ENCODE measurements at places on chromosomes 1 and 21.

- DNase-seq = no peak
Measured at GRCh38 chr1:967466-968343, 1.4 kb downstream of the PLEKHN1 start.

- DNase-seq = no peak
Measured at GRCh38 chr1:2224170-2224584, 3.9 kb upstream of the SKI start.

DNA sequence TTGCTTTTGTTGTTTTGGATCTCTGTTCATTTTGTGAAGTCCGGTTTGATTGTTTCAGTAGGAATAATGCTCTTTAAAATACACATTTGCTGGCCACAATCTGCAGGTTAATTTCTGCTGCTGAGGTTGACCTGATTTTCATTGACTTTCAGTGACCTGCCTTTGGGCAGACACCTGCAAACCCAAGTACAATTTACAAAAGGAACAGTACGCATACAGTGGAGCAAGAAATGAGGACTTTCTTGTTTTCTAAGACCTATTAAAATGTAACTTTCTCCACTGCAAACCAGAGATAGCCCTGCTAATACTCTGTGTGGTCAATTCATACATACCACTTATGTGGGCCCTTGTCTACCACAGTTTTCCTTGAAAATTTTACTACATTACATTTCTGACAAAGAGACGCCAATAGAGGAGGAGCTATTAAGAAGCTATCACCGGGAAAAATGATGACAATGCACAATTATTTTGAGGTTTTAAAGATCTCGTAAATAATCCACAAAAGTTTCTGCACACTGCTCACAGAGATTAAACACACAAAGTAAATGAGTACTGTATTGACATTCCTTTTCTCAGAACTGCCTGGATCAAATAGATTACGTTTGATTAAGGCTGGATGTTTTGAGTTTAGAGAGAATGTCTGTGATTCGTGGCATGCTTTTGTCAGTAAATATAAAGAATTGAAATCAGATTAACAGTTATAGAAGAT lies 141.9 kb downstream of the SDCCAG8 start:
- DNase-seq = no peak

DNA sequence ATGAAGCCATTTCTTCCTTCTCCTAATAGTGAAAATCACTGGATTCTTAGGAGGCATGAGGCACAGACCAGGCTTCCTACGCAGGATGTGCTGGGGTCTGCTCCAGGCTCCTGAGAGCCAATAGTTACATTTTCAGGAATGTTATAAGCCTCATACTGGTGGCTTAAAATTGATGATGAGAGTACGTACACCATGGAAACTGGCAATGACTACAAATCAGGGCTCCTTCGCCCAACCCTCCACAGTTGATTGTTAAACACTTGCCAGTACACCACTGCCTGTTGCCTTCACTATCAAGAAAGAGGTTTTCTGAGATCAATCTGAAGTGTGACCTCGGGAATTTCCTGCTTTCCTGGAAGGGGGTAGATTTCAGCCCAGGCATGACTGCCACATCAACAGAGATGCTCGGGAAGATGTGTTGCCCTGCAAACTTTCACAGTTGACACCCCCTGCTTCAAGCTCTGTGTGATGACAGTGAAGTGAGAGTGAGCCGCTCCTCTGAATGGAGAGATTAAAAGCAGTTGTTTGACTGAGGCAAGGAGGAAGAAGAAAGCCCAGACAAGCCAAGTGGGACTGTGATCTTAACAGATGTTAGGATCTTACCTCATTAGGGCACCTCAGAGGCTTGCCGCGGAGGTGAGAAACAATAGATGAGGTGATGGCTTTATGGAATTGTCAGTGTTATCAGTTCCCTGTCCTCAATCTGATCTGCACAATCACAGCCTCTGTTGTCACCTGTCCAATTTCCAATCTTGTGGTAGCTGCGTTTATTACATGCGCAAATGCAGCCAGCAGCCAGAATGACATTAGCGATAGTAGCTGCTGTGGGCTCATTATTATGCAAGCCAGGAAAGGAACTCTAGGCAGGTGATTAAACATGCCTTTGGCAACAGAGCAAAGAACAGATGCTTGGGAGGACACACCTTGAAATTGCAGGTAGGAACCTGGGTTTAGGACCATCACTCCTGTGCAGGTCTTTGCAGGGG lies 277.3 kb downstream of the KAZN start:
- no peak for DNase-seq

DNA sequence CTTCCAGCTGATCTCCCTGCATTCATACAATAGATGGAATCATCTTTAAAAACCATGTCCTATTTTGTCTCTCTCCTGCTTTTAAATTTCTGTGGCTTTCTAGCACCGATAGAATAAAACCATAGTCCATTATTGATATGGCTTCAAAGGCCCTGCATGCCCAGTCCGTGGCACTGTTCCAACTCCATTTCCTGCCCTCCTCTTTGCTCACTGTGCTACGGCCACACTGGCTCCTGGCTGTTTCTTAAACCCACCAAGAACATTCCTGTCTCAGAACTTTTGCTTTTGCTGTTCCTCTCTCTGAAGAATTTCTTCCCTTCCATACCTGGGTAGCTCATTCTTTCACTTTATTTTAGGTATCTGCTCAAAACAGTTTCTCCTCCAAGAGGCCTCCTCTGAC lies 7.2 kb downstream of the SLAMF1 start:
- DNase-seq = no peak

DNA sequence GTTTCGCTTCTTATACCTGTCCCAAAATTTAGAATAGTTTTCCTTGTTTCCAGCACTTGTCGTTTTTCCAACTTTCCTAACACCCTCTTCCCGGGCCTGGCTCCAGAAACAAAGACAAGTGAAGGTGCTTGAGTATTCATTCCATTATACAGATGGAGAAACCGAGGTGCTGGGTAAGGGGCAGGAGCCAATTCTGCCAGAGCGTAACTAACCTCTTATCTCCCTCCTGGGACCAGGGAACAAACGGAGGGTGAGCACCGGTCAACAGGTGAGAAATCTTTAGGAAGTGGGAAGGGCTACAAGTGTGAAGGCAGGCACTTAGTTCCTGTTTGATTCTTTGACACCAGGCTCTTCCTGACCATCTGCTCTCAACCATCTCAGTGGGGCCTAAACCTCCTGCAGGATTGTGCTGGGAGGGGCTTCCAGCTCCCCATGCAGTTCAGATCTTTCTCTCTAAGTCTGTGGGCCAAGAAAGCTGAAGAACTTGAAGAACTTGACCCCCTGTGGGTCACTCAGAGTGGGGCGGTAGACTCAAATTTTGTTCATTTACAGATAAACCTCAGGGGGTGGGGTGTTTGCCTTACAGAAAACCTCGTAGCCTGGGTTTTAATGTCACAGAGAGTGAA lies 8.7 kb downstream of the PLXNA2 start:
- no peak for DNase-seq

- peak; percentile 21 for DNase-seq
Measured at GRCh38 chr1:23196627-23197328, 20.5 kb downstream of the HTR1D start.

- DNase-seq = no peak
Measured at GRCh38 chr1:188889166-188889565, 1588.5 kb downstream of the BRINP3 start.

- DNase-seq = no peak
Measured at GRCh38 chr1:92473781-92474495, 12.8 kb downstream of the GFI1 start.

DNA sequence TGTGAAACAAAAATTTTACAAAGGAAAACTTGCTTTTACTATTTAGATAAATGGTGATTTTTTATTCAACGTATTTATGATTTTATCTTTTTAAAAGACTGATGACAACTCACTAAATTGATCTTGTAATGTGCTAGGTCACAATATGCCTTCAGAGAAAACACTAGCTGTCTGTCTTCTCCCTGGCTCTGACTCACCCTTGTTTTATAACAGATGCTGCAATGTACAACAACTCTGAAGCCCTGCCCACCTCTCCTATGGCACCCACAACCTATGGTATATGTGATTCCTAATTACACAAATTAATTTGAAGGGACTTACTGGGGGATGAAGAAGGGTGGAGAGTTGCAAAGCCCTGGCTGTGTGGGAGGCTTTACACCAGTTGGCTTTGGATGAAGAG lies 24.7 kb upstream of the HSD17B7 start:
- DNase-seq = no peak

DNA sequence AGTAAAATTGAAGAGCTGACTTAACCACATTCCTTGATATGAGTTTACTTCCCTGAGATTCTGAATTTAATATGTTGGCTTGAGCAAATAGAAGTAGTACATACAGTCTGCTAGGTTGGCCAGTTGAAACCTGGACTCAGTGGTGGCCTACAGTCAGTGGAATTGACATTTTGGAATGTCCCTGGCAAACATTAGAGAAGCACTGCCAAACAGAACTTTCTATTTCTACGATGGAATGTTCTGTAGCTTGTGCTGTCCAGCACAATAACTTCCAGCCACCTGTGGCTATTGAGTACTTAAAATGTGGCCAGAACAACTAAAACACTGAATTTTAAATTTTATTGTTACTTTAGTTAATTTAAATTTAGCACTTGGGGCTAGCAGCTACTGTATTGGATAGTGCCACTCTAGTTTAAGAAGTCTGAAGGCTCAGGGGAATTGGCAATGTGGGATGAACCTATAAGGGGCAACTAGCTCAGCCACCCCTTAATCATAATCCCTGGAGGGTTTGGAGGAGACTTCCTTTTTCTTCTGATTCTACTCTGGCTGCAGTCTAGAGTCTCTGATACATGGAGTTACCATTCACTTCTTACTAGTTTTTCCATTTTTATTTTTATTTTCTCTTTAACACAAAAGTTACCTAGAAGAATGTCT lies 10.3 kb upstream of the TEDDM1 start:
- DNase-seq = no peak

- no peak for DNase-seq
Measured at GRCh38 chr1:87968197-87968955, 639.7 kb downstream of the LMO4 start.

- no peak for DNase-seq
Measured at GRCh38 chr1:165342587-165342986, 13.9 kb downstream of the LMX1A start.

- DNase-seq = no peak
Measured at GRCh38 chr1:89363196-89363595, 663 bp upstream of the GBP6 start.

GRCh38 chr1:39996396-39997004 lies 41.6 kb downstream of the MFSD2A start:
- DNase-seq = no peak

DNA sequence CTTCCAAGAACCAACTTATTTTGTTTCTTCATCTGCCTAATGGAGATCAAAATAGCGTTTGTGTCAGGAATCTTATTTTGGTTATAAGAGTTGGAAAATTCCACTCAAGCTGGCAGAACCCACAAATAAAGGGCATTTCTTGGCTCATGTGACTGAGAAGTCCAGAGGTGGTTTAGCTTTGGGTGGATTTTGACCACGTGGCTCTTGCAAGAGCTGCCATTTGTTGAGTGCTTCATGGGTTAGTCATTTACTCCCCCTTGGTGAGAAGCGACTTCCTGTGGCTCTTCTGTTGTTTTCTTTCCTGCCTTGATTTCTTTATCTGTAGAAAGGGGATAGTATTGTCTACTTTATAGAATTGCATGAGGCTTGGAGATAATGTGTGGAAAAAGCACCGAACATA lies 9.5 kb upstream of the RNF186 start:
- no peak for DNase-seq

DNA sequence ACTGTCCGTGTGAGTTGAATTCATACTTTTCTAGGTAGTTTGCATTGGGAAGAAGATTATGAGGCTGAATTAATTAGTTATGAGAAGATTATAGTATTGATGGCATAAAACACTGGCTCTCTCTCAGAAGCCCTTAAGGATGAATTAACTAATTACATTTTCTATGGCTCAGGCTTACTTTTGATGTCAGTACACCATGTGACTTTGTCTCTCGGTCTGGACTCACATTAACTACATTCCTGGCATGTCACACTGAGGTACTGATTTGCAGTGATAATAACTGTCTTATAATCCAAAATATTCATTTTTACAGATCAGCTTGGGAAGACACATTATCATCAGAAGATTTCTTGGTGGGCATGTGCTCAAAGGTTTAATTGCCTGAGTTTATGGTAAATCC lies 362.2 kb downstream of the ZP4 start:
- no peak for DNase-seq

DNA sequence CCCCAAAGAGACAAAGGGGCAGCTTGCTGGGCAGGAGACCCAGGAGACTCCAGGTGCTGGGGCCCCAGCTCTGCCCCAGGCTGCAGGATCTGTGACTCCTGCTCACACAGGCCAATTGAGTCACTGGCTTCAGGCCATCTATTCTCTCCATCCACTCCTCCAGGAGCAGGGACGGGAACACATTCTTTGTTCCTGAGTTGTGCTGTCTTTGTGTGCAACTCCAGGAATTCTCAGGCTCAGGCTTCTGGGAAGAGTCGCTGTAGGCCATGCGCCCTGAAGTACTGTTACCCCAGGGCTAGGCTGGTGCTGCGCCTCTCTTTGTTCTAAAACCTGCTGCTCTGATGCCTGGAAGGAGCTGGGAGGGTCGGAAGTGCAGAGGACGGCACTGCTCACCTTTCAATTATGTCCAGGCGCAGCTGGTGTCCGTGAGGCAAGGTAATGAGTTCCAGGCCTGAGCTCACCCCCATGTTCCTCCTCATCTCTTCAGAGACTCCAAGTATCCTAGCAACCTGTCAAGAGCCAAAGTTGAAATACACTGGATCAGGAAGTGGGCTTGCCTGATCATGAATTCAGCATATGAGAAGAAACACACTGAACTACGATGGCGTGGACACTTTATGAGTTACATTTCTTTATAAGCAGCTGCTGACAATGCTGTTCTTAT lies 105.9 kb downstream of the BCAR3 start:
- DNase-seq = no peak

DNA sequence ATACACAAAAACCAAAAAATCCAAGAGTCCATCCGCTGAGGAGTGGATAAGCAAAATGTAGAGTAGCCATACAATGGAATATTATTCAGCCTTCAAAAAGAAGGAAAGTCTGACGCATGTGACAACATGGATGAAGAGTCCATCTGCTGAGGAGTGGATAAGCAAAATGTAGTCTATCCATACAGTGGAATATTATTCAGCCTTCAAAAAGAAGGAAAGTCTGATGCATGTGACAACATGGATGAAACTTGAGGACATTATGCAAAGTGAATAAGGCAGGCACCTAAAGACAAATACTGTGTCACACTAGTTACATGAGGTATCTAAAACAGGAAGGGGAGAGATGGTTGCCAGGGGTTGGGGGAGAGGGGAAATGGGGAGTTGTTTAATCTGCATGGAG lies 14.0 kb upstream of the IGSF21 start:
- DNase-seq = no peak

GRCh38 chr1:219326843-219327242 lies 153.2 kb downstream of the LYPLAL1 start:
- DNase-seq = no peak
